ENCODE measurements at places on chromosomes 3 and 15.

DNA sequence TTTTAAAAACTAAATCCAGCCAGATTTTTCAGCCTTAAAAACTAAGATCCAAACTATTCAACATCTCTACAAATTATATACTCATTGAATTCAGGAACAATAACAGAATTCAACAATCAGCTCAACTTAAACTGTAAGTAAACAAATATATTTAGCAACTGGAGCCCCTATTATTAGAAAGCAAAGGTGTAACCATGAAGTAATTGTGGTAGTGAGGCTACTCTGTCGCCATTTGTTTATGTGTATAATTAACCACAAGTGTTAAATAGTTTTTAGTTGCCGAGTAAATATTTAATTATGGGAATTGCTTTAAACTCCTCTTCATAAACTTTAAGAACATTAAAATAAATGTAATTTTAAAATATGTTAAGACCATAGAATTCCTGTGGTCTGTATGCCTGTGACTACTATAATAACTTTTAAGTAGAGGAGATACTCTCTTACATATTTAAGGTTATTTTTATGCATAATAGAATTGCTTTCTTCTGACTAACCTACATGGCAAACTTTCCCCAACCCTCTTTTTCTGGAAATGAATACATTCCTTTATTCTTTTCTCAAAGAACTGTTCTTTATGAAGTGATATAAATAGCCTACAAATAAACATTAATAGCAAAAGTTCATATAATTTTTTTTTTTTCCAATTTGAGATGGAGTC lies 51.2 kb downstream of the MFN1 start:
- no peak for DNase-seq

DNA sequence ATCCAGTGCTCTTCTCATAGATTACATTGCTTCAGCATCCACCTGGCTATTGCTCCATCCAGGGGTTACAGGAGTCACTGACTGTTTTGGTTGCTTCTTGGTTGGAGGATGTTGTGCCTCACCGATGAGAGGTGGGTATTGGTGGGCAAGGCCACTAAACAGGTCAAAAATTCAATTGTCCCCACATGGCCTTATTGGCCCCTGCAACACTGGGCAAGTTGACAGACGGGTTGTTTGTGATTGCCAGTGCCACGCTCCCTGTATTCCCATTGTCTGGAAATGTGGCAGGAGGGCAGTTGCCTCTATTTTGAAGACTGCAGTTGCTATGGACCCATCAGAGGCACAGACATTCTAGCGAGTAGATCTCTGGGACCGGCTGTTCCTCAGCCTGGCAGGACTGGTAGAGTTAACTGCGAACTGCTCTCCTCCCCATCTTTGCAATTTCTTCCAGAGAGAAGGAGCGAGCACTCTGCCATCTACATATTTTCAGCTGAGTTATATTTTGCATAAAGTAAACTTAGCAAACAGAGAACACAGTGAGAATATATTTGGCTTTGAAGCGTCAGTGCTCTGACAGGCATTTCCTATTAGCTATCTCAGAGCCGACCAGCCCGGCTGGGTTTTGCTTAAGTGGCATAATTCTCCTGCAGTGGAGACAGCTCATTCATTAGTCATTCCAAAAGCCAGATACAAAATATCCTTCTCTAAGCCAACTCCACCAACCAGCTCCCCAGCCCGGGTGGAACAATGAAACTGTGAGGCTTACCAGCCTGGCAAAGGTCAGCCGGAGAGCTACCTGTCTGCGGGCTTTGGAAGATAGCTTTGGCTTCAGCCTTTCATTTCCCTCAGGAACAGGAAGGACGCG lies 26.0 kb upstream of the MAGEF1 start:
- DNase-seq: no peak

DNA sequence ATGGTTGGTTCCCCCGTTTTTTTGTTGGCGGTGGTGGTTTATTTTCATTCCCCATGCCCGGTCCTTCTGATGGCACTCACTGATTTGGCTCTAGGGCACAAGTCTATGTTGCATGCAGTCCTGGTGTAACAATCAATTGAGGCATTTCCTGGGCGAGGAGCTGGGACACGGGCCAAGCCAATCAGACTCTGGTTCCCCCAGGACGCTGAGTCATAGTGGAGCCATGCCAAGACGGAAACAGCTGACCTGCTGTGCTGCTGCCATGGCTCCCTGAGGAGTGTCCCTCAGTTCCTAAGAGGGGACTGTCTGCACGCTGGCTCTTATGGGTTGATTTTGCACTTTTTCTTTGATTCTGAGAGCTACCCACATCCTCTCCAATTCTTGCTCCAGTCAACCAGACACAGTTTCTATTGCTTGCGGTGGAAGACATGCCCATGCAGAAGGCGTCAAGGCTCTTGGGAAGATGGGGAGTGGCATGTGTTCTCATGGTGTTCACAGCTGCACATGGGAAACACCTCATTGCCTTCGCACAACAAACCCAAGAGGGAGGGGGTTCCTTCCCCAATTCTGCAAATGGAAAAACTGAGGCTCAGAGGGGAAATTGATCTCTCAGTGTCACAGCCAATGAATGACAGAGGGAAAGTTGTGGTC lies 28.3 kb upstream of the ALDH1L1 start:
- peak; percentile 44 for DNase-seq

- no peak for DNase-seq
These were observed 293.7 kb upstream of the GRM7 start for GRCh38 chr3:6567241-6567640.

DNA sequence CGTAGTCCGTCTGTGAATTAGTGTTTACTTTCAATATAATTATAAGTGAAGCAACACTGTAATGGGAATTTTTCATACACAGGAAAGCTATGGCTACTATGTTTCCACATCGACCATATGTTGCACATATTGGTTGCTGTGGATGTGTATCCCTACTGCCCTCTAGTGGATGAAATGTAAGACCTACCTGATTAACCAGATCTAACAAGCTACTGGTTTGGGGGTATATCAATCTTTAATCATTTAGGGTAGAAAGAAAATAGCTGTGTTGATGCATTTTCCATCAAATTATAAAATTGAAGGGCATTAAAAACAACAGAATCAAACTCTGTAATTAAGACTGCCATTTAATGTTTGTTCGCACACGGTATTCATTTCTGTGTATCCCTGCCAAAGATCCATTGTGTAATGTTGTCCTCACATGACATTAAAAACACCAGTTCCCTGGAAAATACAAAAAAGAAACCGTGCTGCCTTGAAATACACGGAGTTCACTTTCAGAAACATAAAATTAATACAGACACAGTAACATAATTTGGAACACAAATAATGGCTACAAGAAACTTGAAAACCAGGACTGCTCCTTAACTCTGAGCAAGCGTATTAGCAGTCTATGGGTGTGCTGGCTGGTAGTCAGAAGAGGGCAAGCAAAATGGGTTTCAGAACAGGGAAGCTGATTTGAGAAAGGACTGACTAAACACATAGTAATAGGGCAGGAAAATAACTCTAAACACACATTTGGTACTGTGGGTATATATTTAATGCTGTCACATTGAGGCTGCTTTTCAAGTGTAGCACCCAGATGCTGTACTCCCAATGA lies 125.1 kb downstream of the TIGIT start:
- DNase-seq: peak; percentile 78

- DNase-seq: no peak
These were observed 45.6 kb upstream of the IREB2 start for GRCh38 chr15:78392430-78392829.

GRCh38 chr3:64501298-64501906 lies 186.4 kb downstream of the ADAMTS9 start:
- DNase-seq: no peak

DNA sequence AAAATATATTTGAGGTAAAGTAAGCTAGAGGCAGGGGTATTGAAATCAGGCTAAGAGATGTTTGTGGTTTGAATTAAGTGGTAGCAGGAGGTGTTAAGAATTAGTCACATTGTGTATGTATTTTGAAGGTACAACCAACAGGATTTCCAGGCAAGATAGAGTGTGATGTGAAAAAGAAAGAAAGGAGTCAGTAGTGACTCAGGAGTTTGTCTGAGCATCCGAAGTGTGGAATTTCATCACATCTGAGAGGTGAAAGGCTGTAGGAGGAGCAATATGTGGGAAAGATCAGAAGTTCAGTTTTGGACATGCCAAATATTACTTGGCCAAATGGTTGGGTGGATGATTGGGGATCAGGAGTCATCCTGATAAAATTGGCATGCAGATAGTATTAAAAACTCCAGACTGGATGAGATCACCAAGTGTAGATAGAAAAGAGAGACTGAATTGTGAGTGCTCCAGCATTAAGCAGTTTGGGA lies 32.1 kb upstream of the EBLN2 start:
- no peak for DNase-seq

GRCh38 chr3:150106740-150107428 lies 136.2 kb upstream of the PFN2 start:
- peak; percentile 44 for DNase-seq

GRCh38 chr15:72397796-72398588 lies at the start of gene TMEM202:
TMEM202 (plus strand) TSS chr15:72398305; CDS start chr15:72398327, 22 bp downstream.
- DNase-seq: no peak

DNA sequence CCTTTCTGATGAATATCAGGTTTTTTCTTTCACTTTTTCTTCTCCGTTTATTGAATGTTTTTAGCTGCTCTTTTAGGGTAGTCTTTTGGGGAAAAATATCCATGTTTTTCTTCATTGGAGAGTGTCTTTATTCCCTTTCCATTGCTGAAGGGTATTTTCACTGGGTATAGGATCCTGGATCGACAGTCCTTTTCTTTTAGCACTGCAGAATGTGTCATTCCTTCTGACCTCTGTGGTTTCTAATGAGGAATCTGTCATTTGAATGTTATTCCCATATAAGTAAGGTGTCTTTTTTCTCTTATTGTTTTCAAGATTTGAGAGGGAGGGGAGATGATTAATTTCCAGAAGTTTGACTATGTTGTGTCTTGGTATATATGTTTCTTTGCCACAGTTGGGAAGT lies 96.8 kb downstream of the BBX start:
- DNase-seq: no peak

Measured in DMS 273 treated with DMSO at 0.1 percent for 48 hours (cell line).